Airway epithelial cell (primary cell): ENCODE measurements at places on chromosomes 5 and 9. TPM values are rescaled to one million over a fixed set of nuclear protein-coding genes. Genes with fewer than 3 reads are reported as not detected.

ABCA1 gene
- 5.2 and 5.3 TPM in 2 replicates for total RNA-seq

HTR1A gene
- total RNA-seq: not detected in 2 replicates

ORM2 gene
- total RNA-seq: not detected in 2 replicates

TICAM2 gene
- 0.56 and 1.1 TPM in 2 replicates for total RNA-seq

CNTNAP3 gene
- 5.8 and 8.3 TPM in 2 replicates for total RNA-seq

DND1 gene
- 0.28 and 0.35 TPM in 2 replicates for total RNA-seq

DOK3 gene
- 0.99 and 1.9 TPM in 2 replicates for total RNA-seq

RAB3C gene
- total RNA-seq: not detected in 2 replicates

TRMT10B gene
- total RNA-seq: 1.6 and 2.5 TPM in 2 replicates

PRUNE2 gene
- total RNA-seq: 0.07 TPM in 1 of 2 replicates, not detected in the other

TMEM232 gene
- total RNA-seq: 0.19 and 0.28 TPM in 2 replicates

CSNK1G3 gene
- 24.7 and 34.6 TPM in 2 replicates for total RNA-seq

IFNE gene
- 2.9 and 3.5 TPM in 2 replicates for total RNA-seq

IL13 gene
- total RNA-seq: not detected in 2 replicates

PRELID2 gene
- total RNA-seq: 7.9 and 12.2 TPM in 2 replicates

SCGB3A1 gene
- 0.60 TPM in 1 of 2 replicates, not detected in the other for total RNA-seq

RASGRF2 gene
- 1.1 and 1.3 TPM in 2 replicates for total RNA-seq

C5orf58 gene
- total RNA-seq: not detected in 2 replicates

SPATA31A3 gene
- not detected in 2 replicates for total RNA-seq

NTRK2 gene
- under 0.01 TPM in 1 of 2 replicates, not detected in the other for total RNA-seq

SGCD gene
- total RNA-seq: not detected in 2 replicates

FANCC gene
- total RNA-seq: 2.6 and 3.6 TPM in 2 replicates

PCDHA1 gene
- 0.14 TPM in 2 replicates for total RNA-seq

NEUROG1 gene
- not detected in 2 replicates for total RNA-seq

HRCT1 gene
- total RNA-seq: 1.1 TPM in 1 of 2 replicates, not detected in the other

PRR16 gene
- total RNA-seq: 0.74 and 0.78 TPM in 2 replicates

FOXD4 gene
- total RNA-seq: 0.21 TPM in 1 of 2 replicates, not detected in the other

PCDHGB2 gene
- total RNA-seq: 0.42 TPM in 1 of 2 replicates, not detected in the other

PAXX gene
- 50.9 and 69.2 TPM in 2 replicates for total RNA-seq

SLC34A3 gene
- 0.14 TPM in 1 of 2 replicates, not detected in the other for total RNA-seq

ZFP62 gene
- total RNA-seq: 11.1 and 12.8 TPM in 2 replicates

GEMIN5 gene
- total RNA-seq: 17.8 and 22.6 TPM in 2 replicates

OR1J2 gene
- total RNA-seq: not detected in 2 replicates

TIMD4 gene
- total RNA-seq: not detected in 2 replicates

DOLPP1 gene
- total RNA-seq: 16.2 and 18.7 TPM in 2 replicates

KIF4B gene
- total RNA-seq: not detected in 2 replicates

ANKRD31 gene
- 0.09 and 0.21 TPM in 2 replicates for total RNA-seq

OBP2B gene
- not detected in 2 replicates for total RNA-seq

SDHA gene
- 91.5 and 93.1 TPM in 2 replicates for total RNA-seq

ARL10 gene
- total RNA-seq: 3.2 and 5.5 TPM in 2 replicates

HK3 gene
- total RNA-seq: not detected in 2 replicates

INSL6 gene
- not detected in 2 replicates for total RNA-seq

CDX1 gene
- not detected in 2 replicates for total RNA-seq

POU4F3 gene
- 0.42 TPM in 1 of 2 replicates, not detected in the other for total RNA-seq

PAEP gene
- total RNA-seq: not detected in 2 replicates

PCDHB13 gene
- 0.09 and 0.14 TPM in 2 replicates for total RNA-seq

DCTN3 gene
- total RNA-seq: 90.6 and 152 TPM in 2 replicates

F12 gene
- 14.4 and 19.6 TPM in 2 replicates for total RNA-seq

SLC36A2 gene
- not detected in 2 replicates for total RNA-seq

ECM2 gene
- total RNA-seq: 0.21 TPM in 1 of 2 replicates, not detected in the other

LCN9 gene
- not detected in 2 replicates for total RNA-seq

FOXD1 gene
- 2.0 and 3.0 TPM in 2 replicates for total RNA-seq

SLC25A2 gene
- not detected in 2 replicates for total RNA-seq

PCDHA12 gene
- not detected in 2 replicates for total RNA-seq

NME5 gene
- 1.2 and 2.8 TPM in 2 replicates for total RNA-seq

PHF24 gene
- total RNA-seq: under 0.01 and 0.23 TPM in 2 replicates

SLC35A4 gene
- total RNA-seq: 40.3 and 45.9 TPM in 2 replicates
